Suppressor macrophage (primary cell): ENCODE measurements at places on chromosomes 11 and 22.

GRCh38 chr22:27918341-27919221 lies 475 bp downstream of the PITPNB start:
- DNase-seq = peak; percentile 36

DNA sequence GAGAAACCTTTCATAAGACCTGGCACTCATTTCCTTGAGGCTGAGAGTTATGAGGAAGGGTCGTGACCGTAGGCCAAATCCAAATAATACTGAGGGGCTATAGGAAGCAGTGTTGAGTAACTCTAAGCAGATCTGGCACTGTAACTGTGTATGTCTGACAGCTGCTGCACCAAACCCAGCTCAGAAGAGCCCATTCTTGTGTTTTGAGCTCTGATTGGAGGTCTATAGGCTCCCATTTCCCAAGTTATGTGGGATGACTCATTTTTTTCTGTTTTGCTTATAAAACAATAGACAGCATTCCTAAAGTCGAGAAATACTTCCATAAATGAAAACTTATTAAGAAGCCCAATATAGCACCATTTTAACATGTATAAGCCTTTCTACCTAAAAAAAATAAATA lies 645.8 kb downstream of the DLG2 start:
- no peak for DNase-seq

DNA sequence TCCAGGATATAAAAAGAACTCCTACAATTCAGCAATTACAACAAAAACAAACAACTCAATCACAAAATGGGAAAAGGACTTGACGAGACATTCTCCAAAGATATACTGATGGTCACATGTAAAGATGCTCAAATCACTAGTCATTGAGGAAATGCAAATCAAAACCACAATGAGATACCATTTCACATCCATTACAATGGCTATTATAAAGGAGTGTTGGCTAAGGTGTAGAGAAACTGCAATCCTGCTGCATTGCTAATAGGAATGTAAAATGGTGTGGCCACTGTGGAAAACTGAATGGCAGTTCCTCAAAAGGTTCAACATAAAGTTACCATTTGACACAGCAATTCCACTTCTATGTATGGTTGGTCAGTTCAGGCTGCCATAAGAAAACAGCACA lies 11.8 kb upstream of the TBCEL start:
- no peak for DNase-seq

DNA sequence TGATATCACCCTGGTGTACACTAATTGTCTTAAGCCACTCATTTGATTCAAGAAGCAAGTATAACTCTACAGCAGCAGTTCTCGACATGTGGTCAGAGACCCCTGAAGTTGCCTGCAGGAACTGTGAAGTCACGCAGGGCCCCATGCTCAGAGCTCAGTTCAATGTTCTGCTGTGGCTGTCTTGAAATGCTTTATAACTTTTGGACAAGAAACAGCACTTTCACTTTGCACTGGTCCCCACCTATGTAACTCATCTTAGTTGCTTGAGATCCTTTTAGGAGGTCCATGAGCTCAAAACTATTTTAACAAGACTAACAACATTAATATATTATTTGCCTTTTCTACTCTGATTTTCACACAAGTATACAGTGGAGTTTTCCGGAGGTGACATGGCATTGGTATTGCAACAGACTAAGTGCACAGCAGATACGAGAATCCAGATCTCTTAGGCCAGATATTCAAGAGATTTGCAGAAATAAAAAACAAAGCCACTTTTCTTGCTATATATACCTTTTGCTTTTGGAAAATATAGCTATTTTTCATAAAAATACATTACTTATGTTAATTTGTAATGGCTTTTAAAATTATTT lies 64.8 kb downstream of the PRR5L start:
- DNase-seq = no peak

DNA sequence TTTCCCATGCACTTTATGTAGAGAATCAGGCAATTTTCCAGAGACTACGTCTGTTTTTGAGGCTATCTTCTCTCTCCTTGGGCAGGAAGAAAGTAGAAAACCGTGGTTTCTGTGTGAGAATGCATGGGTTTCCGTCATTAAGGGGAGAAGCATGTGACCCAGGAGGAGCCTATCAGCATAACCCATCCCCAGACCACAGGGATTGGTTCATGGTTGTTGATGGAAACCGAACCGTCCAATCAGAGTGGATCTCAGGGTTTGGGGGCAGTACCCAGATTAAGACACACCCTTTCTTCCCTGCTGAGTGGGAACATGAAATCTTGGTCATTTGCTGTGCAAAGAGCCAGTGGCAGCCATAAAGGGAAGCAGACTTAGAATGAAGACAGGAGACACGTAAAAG lies 517.8 kb downstream of the MN1 start:
- no peak for DNase-seq

GRCh38 chr11:93545566-93545965 lies 2.4 kb upstream of the SMCO4 start:
- DNase-seq = peak; percentile 85

GRCh38 chr11:130237282-130238006 lies 77.3 kb downstream of the ZBTB44 start:
- DNase-seq = no peak

- DNase-seq = no peak
These were observed 29.6 kb downstream of the CTSC start for GRCh38 chr11:88307749-88308425.

- no peak for DNase-seq
These were observed 884 bp downstream of the CENATAC start for GRCh38 chr11:118998822-118999221.

GRCh38 chr11:5608808-5609207 lies 12.4 kb downstream of the TRIM6 start:
- no peak for DNase-seq

DNA sequence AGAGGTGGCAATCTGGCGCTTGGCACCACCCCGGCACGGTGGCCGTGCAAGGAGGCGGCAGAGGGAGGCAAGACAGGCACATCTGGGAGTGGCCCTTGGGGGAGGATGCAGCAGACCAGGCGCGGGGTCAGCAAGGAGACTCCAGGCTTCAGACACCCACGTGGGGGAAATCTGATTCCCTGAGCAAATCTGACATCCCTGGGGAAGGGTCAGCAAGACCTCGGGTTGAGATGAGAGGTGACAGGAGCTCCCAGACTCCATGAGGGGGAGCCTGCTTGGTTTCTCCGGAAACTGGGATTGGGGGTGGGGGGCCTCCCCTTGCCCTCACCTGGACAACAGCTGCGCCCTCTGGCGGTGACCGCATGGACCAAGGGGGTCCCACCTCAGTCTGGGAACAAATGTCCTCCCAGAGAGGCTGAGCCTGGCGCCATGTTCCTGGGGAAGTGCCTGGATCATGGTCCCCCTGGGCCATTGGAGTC lies 4.0 kb upstream of the RCOR2 start:
- no peak for DNase-seq

DNA sequence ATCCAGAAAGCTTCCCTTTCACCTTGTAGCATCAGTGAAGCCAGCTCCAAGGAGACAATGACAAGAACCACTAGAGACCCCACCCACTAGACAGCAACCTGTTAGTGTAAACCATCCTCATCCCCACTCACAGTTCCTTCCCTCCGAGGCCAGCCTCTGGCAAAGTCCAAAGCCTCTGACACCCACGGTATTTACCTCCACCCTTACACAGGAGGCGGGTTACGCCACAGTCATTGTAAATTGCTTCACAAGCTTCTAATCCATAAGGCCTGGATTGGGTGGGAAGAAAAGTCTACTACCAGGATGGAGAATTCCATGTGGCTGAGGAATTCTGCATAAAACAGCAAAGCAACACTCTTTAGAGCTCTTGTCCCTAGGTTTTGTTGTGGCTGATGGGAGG lies 287.4 kb downstream of the BUD13 start:
- no peak for DNase-seq

- peak; percentile 94 for DNase-seq
These were observed 9.7 kb downstream of the TMEM45B start for GRCh38 chr11:129825380-129825779.

GRCh38 chr11:35584321-35584720 lies 33.9 kb upstream of the FJX1 start:
- DNase-seq = no peak

DNA sequence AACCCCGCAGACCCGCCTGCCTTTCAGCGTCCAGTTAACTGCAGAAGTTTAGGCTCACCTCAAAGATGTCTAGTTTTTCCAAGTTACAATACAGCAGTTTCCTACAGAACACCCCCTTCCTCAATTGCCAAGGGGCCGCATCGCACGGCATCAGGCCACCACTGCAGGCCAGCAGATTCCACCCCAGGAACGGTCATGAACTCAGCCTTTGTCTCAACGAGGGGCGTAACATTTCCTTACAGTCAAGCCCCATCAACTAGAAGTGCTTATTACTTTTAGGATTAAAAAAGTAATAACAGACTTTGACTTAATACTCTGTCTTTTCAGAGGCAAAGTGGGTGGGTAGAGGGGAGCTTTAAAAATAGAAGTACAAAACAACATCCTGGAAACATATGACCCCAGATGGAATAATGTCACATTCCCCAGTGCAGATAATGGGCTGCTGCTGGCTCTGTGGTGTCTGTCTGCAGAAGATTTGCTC lies 36.3 kb downstream of the PPP2R1B start:
- DNase-seq = no peak

GRCh38 chr11:129077191-129077590 lies 114.9 kb downstream of the ARHGAP32 start:
- no peak for DNase-seq

- no peak for DNase-seq
These were observed 739.0 kb downstream of the CNTN5 start for GRCh38 chr11:99759787-99760186.

DNA sequence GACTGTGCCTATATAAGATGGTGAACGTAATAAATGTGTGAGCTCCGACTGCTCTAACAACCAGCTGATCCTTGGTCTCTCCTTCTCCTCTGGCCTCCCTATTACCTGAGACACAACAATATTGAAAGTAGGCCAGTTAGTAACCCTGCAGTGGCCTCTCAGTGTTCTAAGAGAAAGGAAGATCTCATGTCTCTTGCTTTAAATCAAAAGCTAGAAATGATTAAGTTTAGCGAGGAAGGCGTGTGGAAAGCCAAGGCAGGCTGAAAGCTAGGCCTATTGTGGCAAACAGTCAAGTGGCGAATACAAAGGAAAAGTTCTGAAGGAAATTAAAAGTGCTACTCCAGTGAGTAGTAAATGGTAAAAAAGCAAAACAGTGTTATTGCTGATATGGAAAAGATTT lies 39.5 kb downstream of the HIPK3 start:
- DNase-seq = no peak

- DNase-seq = peak; percentile 35
These were observed 585 bp downstream of the CYB5R3 start for GRCh38 chr22:42648368-42649245.

DNA sequence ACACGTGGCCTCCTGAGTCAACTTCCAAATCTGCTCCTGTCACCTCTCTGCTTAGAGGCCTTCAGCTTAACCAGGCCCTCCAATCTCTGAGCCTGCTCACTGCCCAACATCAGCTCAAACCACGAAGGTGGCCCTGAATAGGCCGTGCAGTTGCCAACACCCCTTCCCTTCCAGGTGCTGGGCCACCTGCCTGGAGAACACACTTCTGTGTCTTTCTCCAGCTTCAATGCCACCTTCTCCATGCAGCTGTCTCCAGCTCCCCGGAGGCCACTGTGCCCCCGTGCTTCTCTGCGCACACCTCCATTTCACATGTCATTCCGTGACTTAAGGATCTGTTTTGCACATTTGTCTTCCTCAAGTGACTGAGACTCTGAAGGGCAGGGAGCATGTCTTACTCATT lies 5.3 kb downstream of the RELA start:
- no peak for DNase-seq

GRCh38 chr11:72584939-72585597 lies 89.2 kb downstream of the PDE2A start:
- DNase-seq = peak; percentile 52

GRCh38 chr22:37624017-37624365 lies 15.4 kb downstream of the GGA1 start:
- no peak for DNase-seq

GRCh38 chr11:23564370-23564769 lies 704.1 kb upstream of the CCDC179 start:
- no peak for DNase-seq

DNA sequence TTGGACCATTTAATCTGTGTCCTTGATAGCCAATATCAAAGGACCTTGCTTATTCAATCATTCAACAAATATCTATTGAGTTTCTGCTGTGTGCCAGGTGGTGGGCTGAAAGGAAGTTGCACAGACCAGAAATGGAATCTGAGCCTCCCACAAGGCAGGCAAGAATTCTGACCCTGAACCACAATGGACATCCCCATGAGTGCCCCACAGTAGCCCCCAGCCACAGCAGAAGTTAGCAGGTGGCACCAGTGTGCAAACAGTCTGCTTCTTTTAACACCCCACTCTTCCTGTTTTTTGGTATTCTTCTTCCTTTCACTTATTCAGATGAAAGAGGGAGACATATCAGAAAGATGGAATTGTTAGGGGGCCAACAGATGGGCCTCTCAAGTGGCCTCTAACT lies 12.2 kb upstream of the SERPING1 start:
- DNase-seq = peak; percentile 25

- DNase-seq = no peak
These were observed 13.6 kb downstream of the POLR2F start for GRCh38 chr22:37967147-37967546.

GRCh38 chr11:23111527-23111926 lies 251.3 kb upstream of the CCDC179 start:
- DNase-seq = no peak

DNA sequence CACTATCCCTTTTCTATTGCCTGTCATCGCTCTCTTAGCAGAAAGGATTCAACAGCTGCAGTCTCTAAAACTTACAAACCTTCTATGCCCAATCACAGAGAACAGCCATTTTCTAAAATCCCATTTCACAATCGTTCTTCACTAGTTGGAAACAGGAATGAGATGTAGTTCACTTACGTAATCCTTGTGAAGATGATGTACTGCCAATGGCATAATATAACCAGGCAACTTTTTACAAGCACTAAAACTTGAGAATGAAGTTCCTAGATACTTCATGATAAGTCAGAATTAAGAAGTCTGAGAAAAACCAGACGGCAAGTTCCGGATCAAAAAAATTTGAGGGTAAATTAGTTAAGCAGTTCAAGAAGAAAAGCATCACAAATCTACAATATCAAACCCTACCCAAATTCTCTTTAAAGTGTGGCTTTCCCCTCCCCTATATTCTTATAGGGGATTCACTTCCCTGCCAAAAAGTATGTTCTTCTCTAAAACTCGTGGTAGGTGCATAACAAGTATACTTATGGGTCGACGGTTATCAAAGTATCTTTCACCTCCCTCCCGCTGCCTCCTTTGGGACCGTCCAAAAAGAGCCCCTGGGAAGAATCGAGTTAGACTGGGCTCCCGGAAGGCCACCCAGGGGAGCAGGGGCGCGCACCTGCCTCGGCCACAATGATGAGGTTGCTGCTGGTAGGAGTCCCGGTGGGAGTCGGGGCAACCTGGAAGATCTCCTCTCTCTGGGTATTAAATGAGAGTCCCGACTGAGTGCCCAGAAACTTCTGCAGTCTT lies 666 bp downstream of the MSANTD4 start:
- DNase-seq = peak; percentile 74

GRCh38 chr11:61632096-61632495 lies 48.1 kb upstream of the DAGLA start:
- DNase-seq = no peak
